Activated T-helper 1 cell treated with Interleukin-2 at 50 U/mL for 16 hours (primary cell): ENCODE measurements at places on chromosomes 12 and 14.
A peak's percentile ranks its signal among the peaks of the same experiment; 100 is the strongest.

DNA sequence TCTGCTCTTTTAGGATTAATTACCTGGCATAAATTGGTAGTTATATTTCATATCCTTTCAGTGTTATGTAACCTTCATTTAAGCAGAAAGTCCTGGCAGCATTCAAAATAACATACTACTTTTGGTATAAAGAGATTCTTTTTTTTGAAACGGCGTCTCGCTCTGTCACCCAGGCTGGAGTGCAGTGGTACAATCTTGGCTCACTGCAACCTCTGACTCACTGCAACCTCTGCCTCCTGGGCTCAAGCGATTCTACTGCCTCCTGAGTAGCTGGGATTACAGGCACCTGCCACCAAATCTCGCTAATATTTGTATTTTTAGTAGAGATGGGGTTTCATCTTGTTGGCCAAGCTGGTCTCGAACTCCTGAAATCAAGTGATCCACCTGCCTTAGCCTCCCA, 9.2 kb downstream of the KTN1 start:
- no peak for DNase-seq

DNA sequence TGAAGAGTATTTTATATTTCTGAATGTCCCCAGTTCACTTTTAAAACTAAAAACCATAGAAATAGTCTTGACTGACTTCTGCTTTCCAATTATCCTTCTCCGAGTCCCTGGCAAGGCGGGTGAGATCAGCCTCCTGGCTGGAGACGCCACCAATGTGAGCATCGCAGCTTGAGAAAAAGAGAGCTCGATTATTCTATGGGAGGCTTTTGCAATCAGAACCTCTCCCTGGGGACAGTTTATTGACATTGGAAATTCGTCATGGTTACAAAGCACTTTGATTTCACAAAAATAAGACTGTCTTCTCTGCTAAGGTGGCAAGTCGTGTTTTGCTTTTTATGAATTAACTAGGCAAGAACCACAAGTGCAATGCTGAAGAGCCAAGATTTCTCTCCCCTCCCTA, 23.6 kb upstream of the GPHB5 start:
- DNase-seq, result no peak

- DNase-seq, result peak; percentile 1
Observed at GRCh38 chr12:109020796-109021380, at the start of gene SVOP. Gene SVOP, minus strand, starts transcription at chr12:109021068. Its CDS starts 200 bp downstream, at chr12:109020868.

- DNase-seq, result no peak
Observed at GRCh38 chr12:50057896-50058670, 687 bp downstream of the ASIC1 start.

DNA sequence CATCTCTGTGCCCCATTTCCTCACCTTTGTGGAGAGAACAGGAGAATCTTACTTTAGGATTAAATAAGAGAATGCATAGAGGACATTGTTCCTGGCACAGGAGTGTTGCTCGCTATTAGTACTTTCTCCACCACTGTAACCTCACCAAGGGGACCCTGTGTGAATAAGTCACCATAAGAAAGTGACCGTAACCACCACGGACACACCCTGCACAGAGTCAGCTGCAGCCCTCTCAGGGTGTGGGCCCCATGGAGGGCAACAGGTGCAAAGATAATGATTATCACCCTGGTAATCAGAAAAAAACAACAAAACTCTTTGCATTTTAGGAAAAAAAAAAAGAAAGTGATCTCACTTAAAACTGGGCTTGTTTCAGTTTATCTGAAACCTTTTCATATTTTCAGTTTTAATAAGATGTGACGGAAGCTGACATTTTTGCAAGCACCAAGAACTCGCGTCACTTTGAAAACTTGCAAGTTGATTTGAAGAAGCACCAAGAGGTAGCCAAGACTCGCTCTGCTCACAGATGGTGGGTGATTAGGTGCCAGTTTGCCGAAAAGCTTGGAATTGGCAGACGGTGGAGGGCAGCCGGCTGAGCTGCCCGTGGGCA, 87.0 kb upstream of the VRK1 start:
- DNase-seq, result no peak
